EH (cell line): ENCODE measurements at places on chromosomes 16 and 17.

- DNase-seq, result no peak
These were observed 4.6 kb downstream of the PYCR1 start for GRCh38 chr17:81932333-81932983.

- DNase-seq, result no peak
These were observed 1.1 kb upstream of the PHF23 start for GRCh38 chr17:7240375-7240774.

GRCh38 chr16:2040041-2040786, 7.4 kb downstream of the NTHL1 start:
- peak; percentile 22 for DNase-seq

GRCh38 chr16:11409398-11409797, 64.1 kb downstream of the RMI2 start:
- peak; percentile 48 for DNase-seq

DNA sequence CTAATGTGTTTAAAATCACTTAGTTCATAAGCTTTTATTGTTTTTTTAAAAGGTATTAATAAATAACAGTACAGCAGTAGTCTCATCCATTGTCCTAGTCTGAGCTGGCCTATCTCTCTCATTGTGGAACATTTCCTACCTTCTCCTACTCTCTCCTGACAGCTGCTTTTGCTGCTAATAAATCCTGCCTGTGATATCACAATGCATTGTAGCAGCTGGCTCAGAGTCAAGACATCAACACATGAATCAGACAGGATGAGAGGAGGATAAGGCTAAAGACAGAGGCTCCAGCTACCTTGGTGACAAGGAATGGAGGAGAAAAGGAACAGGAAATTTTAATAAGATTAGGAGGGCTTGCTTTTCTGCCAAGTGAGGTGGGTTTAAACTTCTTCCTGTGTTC, 626.1 kb downstream of the HS3ST4 start:
- no peak for DNase-seq

- DNase-seq, result peak; percentile 49
These were observed 12.1 kb upstream of the DHX8 start for GRCh38 chr17:43471585-43472160.

- peak; percentile 68 for DNase-seq
These were observed 10.0 kb downstream of the TMEM235 start for GRCh38 chr17:78241277-78242023.
